ENCODE measurements at places on chromosomes 4 and X.

DNA sequence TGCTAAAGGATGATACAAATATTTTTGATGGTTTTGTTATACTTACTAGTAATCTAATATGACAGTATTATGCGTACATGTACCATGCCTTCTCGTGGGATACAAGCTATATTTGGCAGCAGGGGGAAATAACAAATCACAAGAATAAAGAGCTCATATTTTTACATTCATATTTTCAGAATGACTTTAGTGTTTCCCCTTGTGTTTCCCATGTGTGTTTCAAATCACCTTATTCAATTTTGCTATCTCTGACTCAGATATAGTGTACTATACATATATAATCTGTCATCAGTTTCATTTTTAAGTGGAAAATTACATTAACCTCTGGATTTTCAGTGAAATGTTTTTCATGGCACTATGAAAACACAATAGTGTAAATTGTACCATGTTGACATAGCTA is 146.8 kb downstream of the RPA4 start:
- no peak for DNase-seq

GRCh38 chr4:113619526-113619925 is 142.0 kb downstream of the CAMK2D start:
- DNase-seq, result no peak

GRCh38 chrX:129235903-129236302 is 287.4 kb downstream of the SMARCA1 start:
- DNase-seq, result no peak

DNA sequence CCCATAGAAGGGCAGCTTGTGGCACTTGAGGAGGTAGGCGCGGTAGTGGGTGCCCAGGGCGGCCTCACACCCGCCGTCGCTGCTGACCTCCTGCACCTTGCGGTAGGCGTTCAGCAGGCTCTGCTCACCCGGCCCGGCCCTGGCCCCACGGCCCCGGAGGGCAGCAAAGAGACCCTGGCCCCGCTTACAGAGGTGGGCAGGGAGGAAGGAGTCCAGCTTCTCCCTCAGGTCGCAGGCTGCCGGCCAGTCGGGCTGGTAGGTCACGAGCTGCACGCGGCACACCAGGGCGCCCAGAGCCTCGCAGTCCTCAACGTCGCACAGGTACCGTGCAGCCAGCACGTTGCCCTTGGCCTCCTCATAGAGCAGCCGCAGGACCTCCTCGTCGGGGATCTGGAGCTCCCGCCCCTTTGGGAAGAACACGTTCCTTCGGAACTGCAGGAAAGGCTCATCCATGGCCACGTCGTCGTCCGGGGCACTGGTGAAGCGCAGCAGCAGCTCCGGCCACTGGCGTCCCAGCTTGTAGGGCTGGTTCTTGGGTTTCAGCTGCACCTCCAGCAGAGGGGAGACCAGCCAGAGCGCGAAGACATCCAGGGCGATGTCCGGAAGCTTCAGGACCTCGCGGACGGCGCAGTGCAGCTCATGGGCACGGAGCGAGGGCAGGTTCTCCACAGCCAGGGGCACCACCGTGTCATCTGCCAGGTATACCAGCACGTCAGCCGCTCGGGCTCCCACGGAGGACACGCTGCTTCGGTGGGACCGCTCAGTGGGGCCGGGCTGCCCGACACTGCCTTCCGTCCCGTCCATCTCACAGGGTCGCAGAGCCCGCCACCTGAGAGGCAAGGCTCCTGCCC is 17.1 kb upstream of the LAS1L start:
- no peak for DNase-seq
